T-helper 2 cell treated with Interferon-gamma antibody and Interleukin-4, amounts not matched to agents 5 μg/mL and 100 μg/mL, for 36 hours (primary cell): ENCODE measurements at places on chromosomes 12 and 14.

DNA sequence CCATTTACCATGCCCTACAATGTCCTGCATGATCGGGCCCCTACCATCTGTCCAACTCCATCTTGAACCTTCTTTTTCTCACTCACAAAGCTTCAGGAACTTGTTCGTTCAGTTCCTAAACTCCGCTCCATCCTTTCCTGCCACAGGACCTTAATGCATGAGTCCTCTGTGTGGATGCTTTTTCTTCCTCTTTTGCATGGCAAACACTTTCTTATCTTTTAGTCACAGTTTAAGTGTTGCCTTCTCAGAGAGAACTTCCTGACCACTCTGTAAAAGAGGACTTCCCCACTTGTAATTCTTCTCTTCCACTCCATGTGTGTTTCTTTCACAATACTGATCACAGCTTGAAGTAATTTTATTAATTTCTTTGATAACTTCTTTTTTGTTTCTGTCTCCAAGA, 54.4 kb upstream of the ETV6 start:
- DNase-seq = no peak

DNA sequence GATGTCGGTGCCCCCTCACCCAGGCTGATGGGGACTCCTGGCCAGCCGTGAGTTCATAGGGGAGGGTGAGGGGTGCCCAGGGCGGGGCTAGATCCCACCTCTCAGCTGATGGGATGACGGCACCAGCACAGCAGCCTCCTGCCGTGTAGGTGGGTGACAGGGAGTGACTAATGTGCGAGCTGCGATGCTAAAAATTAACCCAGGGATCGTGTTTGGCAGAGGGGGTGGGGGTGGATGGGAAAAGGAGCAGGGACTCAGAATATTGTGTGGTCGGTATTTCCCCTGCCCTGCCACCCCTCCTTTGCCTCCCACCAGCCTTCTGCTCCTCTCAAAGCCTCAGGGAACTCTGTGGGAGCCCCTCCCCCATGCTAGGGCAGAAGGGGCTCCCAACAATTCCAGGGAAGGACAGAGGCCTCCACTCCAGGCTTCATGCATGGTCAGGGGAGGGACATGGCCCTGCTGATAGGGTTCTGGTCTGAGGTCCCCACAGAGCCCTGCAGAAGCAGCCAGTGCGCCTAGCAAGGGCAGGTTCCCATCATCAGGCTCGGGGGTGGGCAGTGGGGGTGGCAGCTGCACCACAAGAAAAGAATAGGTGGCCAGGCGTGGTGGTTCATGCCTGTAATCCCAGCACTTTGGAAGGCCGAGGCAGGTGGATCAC, 12.5 kb downstream of the TAMALIN start:
- no peak for DNase-seq

DNA sequence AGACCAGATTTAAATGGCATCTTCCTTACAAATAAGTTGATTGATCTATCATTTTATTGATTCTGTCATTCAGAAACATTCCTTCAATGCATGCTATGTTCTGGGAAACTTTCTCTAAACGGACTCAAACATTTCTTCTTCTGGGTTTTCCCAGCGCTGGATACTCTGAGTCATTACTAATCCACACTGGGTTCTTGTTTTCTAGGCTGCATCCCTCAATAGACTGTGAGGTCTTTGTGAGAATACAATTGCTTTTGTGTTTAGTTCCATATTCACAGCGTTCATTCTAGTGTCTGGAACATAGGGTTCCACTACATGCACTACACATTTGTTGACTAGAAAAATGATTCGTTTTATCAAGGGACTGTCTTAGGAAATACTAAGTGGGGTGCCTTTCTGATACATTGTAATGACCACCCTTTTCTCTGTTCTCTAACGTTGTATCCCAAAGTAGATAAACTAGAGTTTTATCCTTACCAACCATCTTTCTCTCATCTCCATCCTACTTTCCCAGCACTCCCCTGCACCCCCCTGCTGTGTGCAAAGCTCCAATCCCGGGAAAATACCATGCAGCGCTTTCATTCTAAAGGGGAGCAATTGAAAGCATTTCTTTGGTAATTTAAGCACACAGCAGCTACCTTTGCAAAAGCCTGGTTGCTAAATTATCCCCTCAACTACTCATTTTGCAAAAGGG, 878.7 kb downstream of the DIO2 start:
- no peak for DNase-seq

DNA sequence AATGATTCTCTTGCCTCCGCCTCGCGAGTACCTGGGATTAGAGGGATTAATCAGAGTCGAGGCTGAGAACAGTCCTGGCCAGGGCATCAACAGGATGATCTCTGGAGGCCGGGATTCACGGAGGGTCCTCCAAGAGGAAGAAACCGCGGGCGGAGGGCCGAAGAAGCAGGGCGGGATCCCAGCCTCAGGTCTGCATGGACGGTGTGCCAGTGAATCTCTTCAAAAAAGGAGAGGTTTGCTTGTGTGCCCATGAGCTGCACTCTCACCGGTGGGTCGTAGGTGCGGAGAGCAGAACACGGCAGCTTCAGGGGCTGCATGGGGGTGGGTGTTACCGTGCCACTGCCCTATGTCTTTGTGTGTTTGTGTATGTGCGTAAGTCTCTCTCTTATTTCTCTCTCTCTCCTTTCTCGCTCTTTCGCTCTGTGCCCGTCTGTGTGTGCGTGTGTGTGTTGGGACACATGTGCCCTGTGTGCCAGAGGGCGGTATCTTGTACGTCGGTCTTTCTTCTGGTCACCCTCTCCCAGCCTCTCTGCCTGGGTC, 768.2 kb upstream of the ALG10B start:
- DNase-seq = no peak

DNA sequence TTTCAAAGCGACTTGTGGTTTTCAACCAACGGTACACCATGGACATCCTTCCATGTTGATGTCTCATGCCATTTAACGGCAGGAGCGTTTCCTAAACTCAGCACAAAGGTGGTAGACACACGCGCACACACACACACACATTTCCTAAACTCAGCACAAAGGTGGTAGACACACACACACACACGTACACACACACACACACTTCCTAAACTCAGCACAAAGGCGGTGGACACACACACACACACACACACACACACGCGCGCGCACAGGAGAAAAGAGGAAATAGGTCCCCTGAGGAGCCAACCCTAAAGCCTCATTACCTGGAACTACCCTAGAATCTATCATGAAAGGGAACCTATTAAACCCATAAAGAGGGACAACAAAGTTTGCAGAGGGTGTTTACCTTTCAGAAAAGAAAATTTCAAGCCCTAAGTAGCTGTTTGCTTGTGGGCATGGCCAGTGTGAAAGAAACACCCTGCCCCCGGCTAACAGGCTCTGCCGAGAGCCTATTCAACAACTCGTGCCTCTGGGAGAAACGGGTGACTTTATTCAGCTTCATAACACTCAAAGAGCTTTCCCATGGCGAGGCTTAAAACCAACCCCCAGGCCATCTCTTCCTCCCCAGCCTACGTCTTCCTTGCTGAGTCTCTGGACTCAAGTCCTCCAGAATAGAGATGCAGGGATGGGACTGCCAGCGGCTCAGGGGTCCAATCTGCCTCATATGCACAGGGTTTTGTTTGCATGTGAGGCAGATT, 31.8 kb downstream of the SLC8B1 start:
- DNase-seq = no peak

GRCh38 chr14:98580131-98580678, 691.8 kb downstream of the BCL11B start:
- DNase-seq = no peak

DNA sequence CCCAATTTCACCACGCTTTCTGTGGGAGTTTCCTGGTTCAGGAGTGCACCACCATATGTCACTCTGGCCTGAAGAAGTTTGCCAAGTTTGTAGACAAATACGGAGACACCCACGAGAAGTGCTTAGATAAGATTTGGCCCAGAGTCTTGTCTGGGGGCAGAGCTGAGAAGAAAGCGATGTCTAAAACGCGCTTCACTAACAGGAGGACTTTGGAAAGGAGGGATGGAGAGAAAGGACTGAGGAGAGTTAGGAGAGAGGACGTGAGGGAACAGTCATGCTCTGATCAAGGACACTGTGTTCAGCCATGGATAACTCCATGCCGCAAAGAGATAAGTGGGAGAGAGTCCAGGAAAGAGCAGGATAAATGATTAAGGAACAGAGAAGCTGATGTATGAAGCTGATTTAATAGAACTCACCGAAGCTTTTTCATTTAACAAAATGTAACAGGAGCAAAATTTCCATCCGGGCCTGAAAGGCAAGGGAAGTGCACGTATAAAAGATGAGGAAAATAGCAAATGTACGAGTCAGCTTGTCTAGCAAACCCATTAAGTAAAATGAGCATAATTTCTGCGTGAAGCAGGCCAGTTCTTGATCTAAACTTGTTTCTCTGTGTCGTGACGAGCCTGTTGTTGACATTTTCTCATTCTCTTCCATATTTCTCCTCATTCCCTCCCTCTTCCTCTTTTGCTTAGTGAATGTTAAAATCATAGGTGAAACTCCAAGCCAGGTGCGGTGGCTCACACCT, 23.4 kb upstream of the MAP3K9 start:
- no peak for DNase-seq

- DNase-seq = no peak
Measured at GRCh38 chr12:76786986-76787385, 23.1 kb downstream of the ZDHHC17 start.

- DNase-seq = no peak
Measured at GRCh38 chr12:67986632-67987031, 2.6 kb upstream of the IFNG-AS1 start.

GRCh38 chr14:30876692-30877091, 2.3 kb downstream of the COCH start:
- DNase-seq = no peak

DNA sequence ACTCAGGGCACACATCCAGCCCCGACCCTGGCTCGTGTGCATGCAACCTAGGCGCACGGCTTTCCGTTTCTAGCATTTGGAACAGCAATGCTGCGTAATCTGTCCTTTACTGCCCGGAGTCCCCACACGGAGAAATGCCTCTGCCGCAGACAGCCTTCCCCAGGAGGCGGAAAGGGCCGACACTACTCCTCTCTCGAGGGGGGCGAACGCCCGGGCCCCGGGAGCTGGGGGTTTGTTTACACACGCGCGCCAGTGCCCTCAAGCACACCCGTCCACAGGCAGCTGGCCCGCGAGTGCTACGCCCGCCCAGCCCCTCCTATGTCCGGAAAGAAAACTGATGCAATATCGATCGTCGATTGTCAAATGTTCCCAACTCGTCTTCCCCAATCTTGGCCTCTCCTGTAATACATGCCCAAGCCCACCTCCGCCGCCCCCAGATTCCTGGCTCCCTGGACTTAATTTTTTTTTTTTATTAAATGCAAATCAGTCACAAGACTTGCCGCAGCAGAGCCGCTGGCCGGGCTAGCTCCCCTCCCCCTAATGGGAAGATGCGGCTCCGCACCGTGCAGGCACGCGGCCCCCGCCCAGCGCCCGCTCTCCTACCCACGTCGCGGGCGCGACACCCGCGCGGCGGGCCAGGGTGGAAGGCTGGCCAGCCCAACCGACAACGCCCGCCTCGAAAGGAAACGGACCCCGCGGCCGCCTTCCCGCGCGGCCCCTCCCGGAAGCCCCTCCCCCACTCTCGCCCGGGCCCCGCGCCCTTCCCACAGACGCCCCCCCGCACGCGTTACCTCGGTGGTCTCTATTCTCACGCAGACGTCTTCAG, 642 bp downstream of the SLC38A2 start:
- DNase-seq = peak; percentile 59

GRCh38 chr14:50260511-50260910, 29.1 kb upstream of the SOS2 start:
- no peak for DNase-seq

- DNase-seq = no peak
Measured at GRCh38 chr12:64256166-64256800, 34.2 kb upstream of the KICS2 start.

- DNase-seq = no peak
Measured at GRCh38 chr12:90970471-90970870, 15.5 kb upstream of the CCER1 start.

- no peak for DNase-seq
Measured at GRCh38 chr12:10636611-10637010, 23.2 kb upstream of the MAGOHB start.

DNA sequence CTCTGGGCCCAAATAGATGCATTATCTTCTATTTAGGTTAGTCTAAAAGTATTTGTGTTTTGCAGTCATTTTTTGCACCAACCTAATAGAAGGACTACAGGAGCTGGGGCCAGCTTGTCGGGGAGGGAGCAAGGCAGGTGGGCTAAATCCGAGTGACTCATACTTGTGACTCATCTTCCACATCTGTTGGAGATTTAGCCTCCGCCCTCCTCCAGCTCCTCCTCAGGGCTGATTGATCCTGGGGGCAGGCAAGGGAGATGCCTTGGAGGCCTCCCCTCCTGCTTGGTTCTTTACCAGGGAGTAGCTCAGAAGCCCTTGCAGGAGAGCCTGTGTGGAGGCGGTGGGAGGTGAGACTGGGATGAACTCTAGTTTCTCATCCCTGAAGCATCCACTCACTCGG, 27.9 kb downstream of the RHOF start:
- DNase-seq = no peak

DNA sequence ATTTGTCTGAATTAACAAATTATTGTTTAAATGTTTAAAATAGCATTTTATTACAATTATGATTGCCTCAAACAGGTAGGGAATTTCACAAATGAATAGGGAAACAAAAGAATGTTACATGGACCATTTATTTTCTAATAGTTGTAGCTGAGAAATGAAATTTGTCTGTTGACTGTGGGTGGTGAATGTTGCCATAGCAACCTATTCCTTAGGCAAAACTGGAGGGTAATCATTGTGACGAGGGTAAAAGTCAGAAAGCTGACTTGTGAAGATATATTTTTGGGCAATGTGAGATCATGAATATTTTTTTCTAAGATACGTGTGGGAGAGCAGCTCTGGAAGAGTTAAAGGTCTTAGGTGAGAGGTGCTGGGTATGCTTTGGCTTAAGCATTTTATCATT, 24.2 kb upstream of the CLEC14A start:
- no peak for DNase-seq

- DNase-seq = no peak
Measured at GRCh38 chr12:84413656-84414055, 498.9 kb downstream of the SLC6A15 start.

- no peak for DNase-seq
Measured at GRCh38 chr14:102472791-102473150, 36.8 kb downstream of the ANKRD9 start.

GRCh38 chr12:25687226-25687625, 134.1 kb upstream of the LMNTD1 start:
- DNase-seq = no peak

GRCh38 chr14:102079700-102079979, 7.2 kb downstream of the HSP90AA1 start:
- no peak for DNase-seq

- no peak for DNase-seq
Measured at GRCh38 chr12:129594098-129594497, 309.7 kb downstream of the TMEM132D start.

- no peak for DNase-seq
Measured at GRCh38 chr12:81450920-81451739, 308.0 kb downstream of the PPFIA2 start.
